ENCODE measurements at places on chromosomes 4 and X.

- no peak for DNase-seq
Observed at GRCh38 chr4:180280076-180280475, 1963.1 kb upstream of the TENM3 start.

GRCh38 chrX:68492583-68492982, 6.3 kb upstream of the YIPF6 start:
- no peak for DNase-seq

DNA sequence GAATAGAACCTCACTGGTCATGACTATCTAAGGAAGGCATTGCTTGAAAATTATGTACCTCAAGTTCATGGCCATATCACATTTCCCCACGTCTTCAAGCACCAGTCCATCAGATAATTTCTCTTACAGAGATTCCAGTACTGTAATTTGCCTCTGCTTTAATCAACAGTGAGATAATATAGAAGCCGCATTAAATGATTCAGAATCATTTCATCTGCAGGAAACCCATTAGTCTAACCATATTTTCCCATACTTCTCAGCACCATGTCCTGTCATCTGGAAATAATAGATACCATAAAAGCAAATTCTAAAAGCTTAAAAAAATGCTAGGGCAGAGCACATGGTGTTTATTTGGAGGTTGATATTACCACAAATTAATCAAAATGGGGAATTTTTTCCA, 310.3 kb upstream of the SLIT2 start:
- no peak for DNase-seq

GRCh38 chr4:168488869-168489274, 8.0 kb upstream of the PALLD start:
- DNase-seq = no peak

DNA sequence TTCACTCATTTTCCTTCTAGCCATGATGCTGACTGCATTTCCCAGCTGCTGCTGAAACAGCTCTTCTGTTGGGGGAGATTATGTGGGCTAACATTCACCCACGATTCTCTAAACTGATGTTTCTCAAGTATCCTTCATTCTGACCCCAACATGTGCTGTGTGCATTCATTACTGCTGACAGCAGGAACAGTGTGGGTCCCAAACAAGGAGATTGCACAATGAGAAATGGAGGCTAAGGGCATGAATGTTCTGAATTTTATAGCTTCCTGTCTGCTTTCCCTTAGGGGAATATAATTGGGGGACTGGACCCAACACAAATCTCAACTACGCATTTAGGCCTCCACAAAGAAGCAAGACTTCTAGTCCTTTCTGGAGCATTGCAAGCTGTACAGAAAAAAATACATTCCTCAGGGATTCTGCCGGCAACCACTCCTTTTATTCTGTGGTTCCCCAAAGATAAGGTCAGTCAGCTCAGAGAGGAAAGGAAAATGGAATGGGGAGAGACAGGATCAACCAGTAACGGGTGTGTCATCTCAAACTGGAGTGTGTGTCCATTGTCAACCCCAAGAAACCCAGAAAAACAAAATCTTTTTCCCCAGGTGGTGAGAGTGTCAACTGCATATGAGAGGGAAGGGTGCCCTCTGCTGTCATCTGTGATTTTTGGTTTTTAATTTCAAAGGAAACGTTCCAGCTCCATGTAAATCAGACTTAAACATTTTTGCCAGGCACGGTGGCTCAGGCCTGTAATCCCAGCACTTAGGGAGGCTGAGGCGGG, 81.5 kb upstream of the EGFL6 start:
- DNase-seq = no peak

- no peak for DNase-seq
Observed at GRCh38 chrX:13733506-13733905, 914 bp downstream of the TRAPPC2 start.

DNA sequence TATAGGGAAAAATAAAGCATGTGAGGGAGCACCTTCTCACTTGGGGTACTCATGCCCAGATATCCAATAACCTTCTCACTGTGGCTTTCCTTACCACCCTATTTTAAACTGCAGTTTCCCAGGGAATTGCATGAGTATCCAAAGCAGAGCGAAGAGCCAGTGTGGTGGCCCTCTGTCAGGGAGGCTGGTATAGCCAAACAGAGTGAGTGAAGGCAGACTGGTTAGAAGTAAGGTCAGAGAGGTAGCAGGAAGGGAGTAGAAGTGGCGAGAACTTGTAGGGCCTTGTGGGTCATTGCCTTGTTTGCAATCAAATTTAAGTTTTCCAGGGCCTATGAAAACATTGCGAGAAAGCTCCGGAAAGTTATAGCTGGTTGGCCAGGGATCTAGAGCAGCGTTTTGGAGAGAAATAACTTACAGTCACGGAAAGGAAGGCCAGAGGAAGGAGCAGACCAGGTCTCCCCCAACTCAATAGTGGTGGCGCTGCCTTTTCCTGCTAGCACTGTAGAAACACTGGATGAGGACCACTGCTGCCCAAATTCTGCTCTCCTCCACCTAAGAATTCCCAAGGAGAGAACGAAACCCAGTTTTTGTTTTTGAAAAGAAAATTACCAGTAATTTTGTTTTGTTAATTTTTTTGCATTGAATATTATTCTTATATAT, 77.2 kb downstream of the PDLIM5 start:
- no peak for DNase-seq

GRCh38 chr4:58514299-58514698, 1404.1 kb upstream of the IGFBP7 start:
- DNase-seq = no peak

DNA sequence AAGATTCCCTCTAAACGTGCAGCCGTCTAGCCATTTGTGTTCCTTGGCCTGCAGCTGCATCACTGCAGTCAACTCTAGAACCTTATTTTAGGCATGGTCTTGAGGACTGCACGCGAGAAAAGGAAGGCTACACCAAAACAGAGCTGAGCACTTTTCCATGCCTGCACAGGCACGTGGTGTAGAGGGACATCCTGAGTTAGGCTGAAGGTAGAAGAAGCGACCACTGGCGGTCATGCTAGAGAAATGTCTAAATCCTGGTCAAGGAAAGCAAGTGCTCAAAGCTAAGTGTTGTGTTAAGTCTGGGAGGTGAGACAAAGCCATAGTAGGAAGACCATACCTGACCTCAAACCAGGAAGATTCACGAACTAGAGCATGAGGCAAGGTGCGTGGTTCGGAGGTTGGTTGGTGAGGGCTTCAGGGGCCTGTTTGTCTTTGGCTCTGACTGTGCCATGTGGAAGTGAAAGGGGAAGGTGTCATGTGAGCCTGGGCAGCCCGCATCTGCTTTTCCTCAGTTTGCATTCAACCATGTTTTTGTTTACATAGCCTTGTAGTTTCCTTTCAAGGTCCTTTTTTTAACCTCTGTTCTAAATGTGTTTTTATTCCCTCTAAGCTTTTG, 203.8 kb downstream of the AASDH start:
- DNase-seq = no peak

DNA sequence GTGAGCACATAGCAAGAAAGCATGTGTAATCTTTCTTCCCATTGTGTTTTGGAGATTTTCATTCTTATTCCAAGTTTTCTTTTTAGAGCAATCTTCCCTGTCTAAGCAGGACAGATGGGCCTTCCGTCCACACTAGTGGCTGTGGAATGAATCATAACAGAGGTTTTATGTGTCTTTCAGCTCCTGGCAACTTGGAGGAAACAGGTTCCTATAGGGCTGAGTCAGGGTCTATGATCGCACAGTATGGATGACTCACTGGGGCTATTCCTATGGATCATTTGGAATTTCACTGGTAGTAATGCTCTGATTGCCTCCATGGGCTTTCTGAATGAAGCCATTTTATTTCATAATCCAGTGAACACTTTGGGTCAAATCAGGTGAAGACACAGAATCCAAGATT, 51.8 kb upstream of the CBLL2 start:
- no peak for DNase-seq

DNA sequence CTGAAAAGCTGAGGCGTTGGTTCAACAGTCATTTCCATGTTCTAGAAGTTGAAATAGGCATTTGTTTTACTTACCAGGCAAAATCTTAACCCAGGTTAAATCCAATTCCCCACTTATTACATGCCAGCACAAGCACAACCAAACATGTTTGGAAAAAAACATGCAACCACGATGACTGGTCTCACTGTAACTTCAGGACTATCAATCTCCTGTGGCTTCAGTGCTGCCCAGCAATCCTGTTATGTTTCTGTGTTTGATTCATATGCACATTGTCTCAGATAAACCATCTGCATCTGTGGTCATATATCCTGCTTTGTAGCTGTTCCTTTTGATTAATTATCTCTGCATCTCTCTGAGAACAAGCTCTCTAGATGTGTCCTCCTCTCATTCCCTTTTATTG, 28.3 kb downstream of the PRDM8 start:
- DNase-seq = no peak

GRCh38 chr4:92359491-92359890, 55.7 kb downstream of the GRID2 start:
- no peak for DNase-seq

GRCh38 chr4:7692451-7693236, 247.0 kb downstream of the AFAP1 start:
- no peak for DNase-seq

- no peak for DNase-seq
Observed at GRCh38 chrX:150773634-150774033, 80.4 kb downstream of the MTMR1 start.

GRCh38 chr4:21753084-21753760, 195.3 kb downstream of the KCNIP4 start:
- DNase-seq = no peak

GRCh38 chr4:186940476-186940875, 216.8 kb upstream of the FAT1 start:
- DNase-seq = no peak

DNA sequence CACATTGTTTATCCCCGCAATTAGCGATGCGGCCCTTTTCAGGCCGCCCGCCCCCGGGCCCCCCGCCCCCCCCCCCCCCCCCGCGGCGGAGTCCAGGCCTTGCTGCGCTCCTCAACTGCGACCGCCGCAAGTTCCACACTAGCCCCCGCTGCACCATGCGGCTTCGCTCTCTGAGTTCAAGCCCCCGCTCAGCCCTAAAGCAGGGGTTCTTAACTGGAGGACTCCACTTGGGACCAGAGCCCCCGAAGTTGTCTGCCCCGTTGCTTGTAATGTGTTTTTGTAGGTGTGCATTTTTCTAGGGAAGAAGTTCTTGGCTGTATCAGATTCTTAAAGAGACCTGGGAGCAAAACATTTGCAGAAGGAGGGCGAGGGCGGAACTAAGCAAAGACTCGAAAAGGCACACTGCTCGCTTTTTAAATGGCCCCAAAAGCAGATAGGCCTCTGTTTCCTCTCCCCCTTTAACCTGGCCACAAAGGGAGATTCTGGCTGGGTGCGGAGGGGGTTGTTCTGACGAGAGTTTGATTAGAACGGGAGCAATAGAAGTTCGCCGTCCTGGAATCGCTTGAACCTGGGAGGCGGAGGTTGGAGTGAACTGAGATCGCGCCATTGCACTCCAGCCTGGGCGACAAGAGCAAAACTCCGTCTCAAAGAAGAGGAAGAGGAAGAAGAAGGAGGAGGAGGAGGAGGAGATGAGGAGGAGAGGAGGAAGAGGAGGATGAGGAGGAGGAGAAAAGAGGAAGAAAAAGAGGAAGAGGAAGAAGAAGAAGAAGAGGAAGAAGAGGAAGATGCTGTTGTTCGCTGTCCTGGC, 2.3 kb upstream of the MSX1 start:
- no peak for DNase-seq

DNA sequence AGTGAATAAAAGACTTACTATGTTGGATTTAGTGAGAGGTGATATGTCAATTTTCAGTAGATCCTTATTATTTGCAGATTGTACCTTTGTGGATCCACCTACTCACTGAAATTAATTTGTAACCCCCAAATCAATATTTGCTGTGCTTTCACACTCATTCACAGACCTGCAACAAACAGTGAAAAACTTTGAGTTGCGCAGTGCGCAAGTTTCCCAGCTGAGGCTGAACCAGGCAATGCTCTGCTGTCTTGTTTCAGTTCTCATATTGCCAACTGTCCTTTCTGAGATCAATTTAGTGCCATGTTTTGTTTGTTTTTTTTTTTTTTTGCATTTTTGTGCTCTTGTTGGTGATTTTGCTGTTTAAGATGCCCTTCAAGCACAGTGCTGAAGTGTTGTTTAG, 40.8 kb upstream of the LEF1 start:
- DNase-seq = no peak

DNA sequence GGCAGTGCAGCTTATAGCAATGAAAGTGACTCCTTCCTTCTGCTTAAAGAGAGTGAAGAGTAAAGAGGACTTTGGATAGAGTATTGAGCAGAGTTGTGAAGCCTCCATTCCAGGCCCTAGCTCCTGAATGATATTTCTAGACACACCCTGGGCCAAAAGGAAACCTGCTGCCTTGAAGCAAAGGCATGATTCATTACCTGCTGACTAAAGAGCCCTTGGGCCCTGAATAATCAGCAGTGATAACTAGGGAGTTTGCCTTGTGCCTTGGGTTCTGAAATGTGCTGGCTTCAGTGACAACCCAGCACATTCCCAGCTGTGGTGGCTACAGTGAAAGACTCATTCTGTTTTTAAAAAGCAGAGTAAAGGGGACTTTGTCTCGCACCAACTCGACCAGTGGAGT, 49.2 kb downstream of the STPG2 start:
- DNase-seq = no peak

GRCh38 chrX:113919387-113919786, 664.5 kb upstream of the HTR2C start:
- no peak for DNase-seq

DNA sequence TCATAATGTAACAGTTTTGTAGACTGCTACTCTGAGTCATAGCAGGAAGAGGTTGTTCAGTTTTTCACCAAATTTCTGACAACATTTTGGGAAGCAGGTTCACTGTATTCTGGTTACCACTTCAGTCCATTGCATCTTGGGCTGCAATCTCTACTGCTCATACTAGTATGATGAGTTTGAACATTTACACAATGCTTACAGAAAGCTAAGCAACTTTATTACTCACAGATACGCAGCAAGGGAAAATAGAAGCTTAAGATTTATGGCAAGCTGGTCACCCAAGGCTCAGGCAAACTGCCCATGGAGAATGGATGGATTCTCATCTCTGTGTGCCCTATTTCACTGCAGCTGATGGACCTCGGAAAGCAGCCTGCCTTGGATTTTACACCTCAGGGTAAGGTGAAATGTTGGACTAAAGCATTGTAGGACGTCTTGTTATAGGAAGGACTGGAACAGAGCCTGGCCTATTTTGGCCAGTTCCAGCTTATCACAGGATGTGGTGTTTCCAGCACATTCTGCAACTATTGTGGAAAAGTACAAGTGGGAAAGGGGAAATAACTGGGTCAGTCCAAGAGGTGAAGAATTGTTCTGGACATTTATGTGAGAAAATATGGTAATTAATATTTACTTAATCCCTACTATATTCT, 887.1 kb upstream of the AGA start:
- no peak for DNase-seq

DNA sequence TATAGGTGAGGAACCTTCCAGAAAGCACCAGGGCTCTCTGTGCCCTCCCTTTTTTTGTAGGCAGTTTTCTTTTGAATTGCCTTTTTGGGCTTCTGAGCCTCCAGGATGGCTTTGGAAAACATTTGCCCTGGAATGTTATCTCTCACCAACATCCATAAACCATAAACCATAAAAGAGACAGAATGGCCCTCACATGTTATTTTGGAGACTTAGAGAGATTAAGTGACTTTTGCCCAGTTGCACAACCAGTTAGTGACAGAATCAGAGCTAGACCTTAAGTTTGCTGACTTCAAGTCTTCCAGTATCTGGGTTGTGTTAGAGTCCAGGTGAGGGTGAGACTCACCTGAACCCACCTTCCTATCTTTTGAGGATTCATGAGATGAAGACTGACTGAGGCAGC, 153.0 kb upstream of the STX18 start:
- no peak for DNase-seq

Measured in right atrium auricular region (tissue), 2 donors.